Sciatic nerve (tissue), 2 donors: ENCODE measurements at places on chromosomes 3 and 15. TPM values are rescaled to one million over a fixed set of nuclear protein-coding genes. Genes with fewer than 3 reads are reported as not detected.

The MAP4 gene
- total RNA-seq, result 442 TPM

The DAZL gene
- not detected for total RNA-seq

DNA sequence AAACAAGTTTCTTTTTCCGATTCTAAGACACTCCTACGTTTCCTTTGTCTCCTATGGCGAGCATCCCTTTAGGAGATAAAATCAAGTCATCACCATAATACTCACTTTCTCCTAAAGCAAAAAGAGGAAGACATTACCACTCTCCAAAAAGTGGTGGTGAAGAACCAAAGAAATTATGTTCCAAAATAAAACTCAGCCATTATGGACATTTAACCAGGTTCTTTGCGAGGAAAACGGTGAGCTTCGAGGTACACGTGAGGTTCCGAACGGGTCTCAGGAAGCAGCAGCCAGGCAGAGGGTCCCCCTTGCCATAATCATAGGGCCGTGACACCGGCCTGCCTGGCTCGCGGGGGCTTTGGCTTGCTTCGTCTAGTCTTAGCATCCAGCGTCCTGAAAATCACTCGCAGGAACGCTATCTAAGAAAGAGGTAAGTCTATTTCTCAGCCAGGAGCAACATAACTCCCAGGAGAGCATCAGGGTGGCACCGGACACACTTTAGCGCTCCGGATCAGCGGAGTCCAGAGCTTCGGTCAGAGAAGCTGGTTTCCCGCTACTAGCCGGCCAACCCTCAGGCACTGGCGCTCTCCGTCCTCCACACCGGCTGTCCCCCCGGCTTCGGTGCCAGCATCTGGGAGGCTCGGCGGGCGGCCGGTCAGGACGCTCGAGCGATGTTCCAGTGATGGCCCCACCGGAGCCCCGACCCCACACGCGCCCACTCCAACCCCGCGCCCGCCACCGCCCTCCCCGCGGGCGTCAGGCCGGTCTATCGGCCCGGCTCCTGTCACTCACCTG, 581 bp downstream of the IP6K1 start:
- no peak for DNase-seq

GRCh38 chr3:139288266-139288821, 55.5 kb upstream of the MRPS22 start:
- no peak for DNase-seq

GRCh38 chr3:12307136-12307535, 18.3 kb downstream of the PPARG start:
- no peak for DNase-seq

DNA sequence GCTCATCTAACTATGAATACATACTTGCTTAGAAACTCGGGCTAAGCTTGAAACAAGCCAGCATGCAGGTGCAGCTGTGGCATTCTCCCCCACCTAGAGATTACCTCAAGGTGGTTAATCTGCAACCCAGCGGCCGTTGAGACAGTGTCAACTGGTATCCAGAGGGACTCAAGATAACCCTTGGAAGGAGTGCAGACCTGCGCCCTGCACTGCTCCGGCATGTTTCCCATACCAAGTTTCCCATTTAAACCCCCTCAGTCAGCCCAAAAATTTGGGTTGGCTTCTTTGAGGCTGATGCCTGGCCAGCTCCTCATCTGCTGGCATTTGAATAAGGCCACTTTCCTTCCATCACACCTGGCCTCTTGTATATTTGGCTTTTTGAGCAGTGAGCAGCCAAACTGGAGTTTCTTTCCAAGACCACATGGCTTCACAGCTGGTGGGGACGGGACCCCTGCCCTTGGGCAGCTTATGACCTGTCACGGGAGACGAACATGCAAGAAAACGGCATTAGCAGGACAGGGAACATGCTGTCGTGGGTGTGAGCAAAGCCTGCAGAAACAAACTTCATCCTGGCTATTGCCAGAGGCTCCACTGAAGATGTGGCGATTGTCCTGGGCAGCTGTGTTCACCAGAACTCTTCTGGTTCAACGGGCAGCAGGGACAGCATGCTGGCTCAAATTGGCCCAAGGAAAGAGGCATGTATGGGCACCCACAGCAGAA, 98.2 kb downstream of the PLXNA1 start:
- no peak for DNase-seq

GRCh38 chr3:51307458-51307857, 77.6 kb upstream of the MANF start:
- no peak for DNase-seq

- DNase-seq, result no peak
Observed at GRCh38 chr3:32614956-32615355, 44.3 kb upstream of the DYNC1LI1 start.

- DNase-seq, result no peak
Observed at GRCh38 chr3:166405896-166406295, 568.7 kb upstream of the BCHE start.

GRCh38 chr15:65366122-65366892, 11.5 kb downstream of the IGDCC3 start:
- DNase-seq, result no peak

The CADPS gene
- total RNA-seq, result 1.1 TPM

The NR2E3 gene
- total RNA-seq, result not detected

DNA sequence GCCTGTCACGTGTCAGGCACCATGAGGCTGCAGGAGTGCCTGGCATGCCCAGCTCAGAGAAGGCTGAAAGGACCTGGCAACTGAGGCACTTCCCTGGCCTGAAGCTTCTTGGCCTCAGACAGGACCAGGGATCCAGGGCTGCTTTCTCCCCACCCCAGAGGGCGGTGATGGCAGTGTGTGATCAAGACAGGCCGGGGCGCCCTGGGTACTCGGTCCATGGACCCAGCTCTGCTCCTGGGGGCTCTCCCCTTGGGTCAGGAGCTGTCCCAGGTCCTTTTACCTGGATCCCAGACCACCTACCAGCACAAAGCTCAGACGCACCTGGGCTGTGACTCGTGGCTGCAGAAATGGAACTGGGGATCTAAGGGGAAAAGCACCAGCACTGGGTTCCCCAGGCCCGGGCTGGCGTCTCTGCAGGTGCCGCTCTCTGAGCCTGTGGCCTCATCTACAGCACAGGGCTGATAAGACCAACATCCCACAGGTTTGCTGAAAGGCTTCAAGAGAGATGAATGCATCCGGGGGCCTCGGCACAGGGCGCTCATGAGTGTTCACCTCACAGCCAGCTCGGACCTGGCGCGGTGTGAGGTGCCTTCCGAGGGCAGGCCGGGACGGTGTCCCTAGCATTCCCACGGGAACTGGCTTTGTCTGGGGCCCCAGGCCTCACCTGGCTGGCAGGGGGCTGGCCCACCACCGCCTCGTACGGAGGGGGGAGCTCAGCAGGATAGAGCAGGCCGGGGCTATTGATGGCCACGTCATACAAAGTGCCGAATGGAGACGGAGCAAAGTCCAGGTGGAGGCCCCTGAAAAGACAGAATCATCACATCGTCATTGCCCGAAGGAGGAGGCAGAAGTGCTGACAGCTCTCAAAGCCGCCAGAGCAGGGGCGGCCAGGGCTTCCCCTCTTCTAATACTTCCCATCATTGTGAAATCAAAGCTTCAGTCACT, 133.6 kb downstream of the NSMCE3 start:
- peak; percentile 34 for DNase-seq

The GOLGA8J gene
- 0.89 TPM for total RNA-seq

The ZCWPW2 gene
- total RNA-seq, result 3.3 TPM

DNA sequence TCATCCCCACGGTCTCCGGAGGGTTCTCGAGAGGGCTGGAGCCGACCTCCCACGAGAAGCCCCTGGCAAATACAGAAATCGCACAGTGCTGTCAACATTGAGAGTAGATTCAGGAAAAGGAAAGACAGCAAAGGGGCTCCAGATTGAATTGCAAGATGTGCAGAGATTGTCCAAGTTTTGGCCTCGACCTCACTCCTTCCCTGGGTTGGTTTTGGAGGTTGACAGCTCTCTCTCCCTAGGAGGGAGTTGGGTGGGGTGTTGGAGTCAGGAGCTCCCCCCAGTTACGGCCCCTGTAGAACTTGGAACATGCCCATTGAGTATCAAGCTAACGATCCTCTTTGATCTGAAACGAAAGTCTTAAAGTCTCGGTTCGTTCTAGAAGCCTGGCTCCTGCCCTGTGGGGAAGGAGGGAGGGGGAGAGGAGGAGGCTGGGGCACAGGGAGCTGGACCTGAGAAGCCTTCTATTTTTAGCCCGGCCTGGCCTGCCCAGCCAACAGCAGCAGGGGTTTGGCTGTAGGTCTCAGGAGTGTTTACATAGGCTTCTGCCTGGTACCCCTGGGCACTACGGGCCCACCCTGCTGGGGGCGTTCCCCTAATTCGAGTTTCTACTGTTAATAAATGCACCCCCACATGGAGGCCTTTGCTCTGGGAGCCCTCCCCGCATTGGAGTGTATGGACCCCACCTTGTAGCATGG, 672 bp upstream of the KY start:
- DNase-seq, result peak; percentile 66

The TMEM45A gene
- 20.6 TPM for total RNA-seq

DNA sequence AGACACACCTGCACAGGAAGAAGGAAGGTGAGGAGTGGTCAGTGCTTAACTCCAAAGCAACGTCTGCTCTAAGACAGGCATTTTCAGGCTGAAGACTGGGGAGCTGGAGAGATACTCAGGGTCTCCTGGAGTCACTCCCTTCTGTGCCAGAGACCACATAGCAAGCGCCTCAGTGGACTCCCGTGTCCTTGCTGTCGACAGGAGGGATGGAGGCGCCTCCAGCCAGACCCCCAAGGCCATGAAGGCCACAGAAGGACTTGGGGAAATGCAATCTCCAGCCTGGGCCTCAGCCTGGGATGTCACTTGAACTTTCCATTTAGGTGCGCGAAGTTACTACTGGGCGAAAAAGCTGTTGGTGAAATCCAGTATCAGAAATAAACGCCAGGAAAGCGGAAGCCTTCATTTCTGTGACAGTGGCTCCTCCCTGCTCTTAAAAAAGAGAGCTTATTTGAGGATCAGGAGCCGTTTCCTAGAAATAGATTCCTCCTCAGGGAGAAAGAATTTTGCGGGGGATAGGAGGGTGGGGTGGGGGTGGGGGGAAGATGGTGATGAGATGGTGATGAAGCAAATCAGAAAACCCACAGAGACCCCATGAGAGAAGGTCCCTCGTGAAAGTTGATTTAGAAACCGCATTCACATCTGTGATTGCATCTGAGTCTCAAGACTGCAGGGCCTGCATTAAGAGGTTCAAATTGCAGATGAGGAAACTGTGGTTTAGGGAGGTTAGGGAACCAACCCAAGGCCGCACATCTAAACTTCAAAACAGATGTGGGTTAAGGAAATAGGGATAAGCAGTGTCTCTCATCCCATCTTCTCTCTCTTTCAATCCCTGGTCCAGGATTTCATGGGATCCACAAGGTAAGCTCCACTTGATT, 78.8 kb downstream of the ATP2B2 start:
- DNase-seq, result no peak

GRCh38 chr3:161291191-161291901, 70.2 kb downstream of the NMD3 start:
- no peak for DNase-seq

DNA sequence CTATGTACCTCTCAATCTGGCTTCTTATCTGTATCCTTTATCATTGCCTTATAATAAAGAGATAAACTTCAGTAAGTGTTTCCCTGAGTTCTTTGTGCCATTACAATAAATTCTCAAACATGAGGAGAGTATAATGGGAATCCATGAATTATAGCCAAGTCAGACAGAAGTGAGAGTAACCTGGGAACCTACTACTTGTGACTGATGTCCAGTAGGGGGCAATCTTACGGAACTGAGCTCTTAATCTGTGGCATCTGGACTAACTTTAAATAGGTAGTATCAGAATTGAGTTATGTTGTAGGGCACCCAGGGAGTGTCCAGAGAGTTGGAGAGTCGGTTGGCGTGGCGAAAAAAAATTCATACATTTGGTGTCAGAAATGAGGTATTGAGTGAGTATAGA, 542.6 kb downstream of the ZBBX start:
- DNase-seq, result no peak

- no peak for DNase-seq
Observed at GRCh38 chr3:192819001-192819569, 91.7 kb upstream of the FGF12 start.

- DNase-seq, result no peak
Observed at GRCh38 chr3:4562595-4562994, 69.4 kb downstream of the ITPR1 start.
